ENCODE measurements at places on chromosomes 1 and 21.

- DNase-seq: peak; percentile 93
Measured at GRCh38 chr1:22704440-22705067, 6.1 kb upstream of the EPHB2 start.

DNA sequence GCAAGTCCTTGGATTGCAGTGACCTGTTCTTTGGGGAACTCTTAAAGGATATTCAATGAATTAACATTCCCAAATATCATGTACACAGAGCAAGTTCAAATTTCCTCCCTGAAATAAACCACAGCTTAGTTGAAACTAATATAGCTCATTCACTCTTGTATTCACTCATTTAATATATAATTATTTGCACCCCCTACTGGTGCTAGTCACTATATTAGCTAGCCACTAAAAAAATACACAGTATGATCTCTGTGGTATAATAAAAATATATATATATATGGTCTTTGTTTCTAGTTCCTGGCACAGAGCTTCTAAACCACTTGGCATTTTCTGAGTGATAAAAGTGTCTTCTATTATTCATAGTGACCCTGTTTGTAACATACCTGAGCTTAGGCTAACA, 177.3 kb upstream of the LYPLAL1 start:
- no peak for DNase-seq

DNA sequence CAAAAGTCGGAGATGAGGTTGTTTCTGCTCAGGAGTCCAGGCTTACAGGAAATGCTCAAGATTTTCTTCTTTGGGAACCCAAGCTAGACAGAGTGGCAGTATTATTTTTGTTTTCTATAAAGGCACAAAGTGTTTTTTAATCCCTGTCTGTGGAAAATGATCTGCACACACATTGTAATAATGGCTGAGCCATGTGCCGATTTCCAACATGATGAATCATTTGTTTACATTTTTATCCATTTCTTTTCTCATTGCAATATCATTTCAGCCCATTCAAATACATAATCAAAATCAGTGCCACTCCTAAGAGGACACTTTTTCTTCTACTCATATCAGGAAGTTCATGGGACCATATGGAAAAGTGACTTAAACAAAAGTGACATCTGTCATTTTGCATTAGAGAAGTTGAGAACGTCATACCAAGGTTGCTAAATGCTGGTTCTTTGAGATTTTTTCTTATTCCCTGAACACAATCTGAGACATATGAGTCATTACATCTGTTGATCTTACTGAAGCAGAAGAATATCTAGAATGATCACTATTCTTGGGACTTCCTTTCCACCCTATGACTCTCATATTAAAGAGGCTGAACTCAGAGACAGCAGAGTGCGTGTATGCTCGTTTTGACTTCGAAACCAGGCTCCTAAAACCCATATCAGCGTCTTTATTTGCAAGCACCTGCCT, 44.9 kb downstream of the ACTA1 start:
- no peak for DNase-seq

GRCh38 chr1:1246577-1247340, at the start of gene C1QTNF12:
C1QTNF12 (minus strand) TSS chr1:1246722; CDS start chr1:1246690, 32 bp downstream.
- no peak for DNase-seq

DNA sequence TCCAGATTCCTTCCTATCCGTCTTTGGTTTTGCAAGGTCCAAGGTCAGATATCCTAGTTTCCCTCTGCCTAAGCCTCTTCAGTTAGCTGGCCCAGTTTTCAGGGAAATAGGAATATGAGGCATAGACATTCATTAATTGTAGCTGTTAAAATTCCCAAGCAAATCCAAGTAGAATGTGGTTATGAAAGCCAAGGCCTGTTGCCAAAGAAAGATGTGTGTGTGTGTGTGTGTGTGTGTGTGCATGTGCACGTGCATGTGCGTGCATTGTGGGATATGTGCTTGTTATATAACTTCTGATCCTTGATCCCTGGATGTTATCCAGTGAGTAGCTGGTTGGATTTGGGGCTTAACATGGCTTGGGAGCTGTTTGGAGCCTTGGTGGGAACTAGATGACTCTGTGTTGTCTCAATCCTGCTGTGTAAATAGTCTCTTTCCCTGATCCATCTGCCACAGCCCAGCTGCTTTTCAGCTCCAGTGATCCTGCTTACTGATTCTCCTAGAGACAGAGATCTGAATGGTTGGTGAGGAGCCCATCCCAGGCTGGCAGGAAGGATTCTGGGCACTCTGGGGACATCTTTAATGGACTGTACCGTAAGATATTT, 70.6 kb upstream of the GCLM start:
- DNase-seq: peak; percentile 99

DNA sequence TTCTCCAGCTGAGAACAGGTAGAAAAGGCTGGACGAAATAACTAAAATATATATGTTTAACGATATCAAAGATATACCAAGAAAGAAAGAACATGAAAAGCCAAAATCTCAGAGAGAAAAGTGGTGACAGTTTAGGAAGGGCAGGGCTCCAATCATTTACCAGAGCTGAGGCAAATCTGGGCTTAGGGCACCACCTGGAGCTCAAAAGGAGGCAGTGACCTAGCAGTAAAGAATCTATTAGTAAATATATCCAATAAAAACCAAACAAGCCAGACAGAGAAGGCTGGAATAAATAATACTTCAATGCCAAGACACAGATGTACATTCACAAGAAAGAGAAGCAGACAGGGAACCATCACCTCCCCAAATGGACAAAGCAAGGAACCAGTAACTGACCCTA, 43.5 kb downstream of the CHIA start:
- peak; percentile 66 for DNase-seq

DNA sequence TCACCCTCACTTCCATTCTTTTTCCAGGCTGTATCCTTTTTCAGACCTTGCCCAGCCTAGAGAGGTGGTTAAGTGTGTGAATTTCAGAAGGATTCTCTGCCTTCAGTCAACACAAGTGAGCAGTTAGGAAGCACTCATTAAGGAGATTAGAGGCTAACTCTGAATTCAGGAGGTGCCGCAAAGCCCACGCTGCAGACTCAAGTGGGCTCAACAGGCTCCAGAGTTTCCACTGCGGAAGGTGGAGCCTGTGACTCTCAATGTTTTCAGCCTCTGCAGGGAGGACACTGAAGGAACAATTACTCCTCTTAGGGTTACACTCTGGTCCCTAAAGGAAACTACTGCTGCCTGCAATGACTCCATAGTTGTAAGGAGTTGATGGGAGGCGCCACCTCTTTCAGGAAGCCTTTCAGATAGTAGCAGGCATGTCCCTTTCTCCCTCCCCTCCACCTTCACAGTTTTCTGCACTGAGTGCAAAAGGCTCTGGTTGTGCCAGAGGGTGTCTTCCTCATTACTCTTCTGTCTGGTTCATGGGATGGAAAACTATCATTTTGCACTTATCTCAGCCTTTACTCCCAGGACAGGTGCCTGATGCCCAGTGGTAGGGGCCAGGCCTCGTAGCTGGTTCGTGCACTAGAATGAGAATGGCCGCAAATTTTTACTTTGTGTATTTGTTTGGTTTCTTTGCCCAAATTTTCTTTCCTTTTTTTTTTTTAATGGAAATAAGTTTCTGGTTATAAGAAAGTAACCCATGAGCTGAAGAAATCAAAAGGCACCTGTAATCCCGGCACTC, 55.2 kb upstream of the SELENON start:
- peak; percentile 54 for DNase-seq

DNA sequence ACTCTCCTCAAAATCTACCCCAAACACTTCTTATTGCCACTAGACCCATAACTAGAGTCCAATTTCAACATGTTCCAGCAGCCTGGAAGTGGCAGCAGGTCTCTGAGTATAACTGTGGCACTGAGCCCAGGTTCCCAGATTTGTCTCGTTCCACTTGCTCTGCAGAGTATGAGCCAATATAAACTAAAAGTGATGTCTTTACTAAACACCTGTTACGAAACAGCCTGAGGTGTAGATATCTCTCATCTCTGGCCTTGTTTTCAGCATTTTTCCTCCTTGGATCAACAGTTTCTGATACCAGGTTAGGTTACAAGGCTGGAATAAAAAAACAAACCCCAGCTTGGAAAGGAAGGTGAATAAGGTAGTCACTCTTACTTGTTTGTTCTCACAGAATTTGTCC, 25.2 kb upstream of the PRDX6 start:
- no peak for DNase-seq

DNA sequence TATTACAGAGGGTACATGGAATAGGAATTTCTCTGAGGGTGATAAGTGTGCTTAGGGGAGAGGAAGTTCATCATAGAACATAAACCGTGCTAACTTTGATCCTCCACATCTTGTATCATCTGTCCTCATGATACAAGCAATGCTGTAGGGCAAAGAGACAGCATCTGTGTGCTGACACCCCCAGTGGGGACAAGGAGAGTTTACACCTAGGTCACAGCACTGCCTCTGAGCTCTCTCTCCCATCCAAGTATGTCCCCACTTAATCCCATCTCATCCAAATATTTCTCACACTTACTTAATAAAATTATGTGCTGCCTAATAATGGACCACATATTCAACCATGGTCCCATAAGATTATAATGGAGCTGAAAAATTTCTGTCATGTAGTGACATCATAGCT, 4.3 kb upstream of the TEDDM1 start:
- peak; percentile 54 for DNase-seq

DNA sequence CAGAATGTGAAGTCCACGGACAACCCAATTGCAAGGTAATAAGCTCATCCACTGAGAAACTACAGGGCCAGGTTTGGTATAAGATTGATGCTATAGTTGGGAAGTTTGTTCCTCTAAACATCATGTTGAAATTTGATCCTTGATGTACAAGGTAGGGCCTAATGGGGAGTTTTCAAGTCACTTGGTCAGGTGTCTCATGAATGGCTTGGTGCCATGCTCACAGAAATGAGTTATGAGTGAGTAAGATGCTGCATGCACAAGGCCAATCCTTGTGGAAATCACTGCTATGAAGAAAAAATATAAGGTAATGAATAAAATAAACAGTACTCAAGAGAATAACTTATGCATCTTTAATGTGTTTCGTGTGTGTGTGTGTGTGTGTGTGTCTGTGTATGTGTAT, 1891.2 kb downstream of the NCAM2 start:
- no peak for DNase-seq

DNA sequence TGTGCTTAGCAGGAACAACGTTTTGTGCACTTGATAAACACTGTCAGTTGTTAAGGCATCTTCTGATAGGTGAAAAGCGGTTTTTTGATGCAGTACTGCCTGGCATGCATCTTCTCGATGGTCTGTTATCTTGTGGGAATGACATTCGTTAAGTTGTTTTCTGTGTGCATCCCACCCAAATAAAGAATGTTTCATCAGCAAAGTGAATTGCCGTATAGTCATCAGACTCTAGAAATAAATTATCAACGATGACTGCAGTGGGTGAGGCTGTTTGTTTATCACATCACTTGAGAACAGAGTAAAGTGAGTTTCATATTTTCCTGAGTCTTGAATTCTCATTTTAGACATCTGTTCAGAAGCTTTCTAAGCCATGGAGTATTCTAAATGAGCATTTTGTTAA, 34.1 kb downstream of the NFIA start:
- DNase-seq: no peak

DNA sequence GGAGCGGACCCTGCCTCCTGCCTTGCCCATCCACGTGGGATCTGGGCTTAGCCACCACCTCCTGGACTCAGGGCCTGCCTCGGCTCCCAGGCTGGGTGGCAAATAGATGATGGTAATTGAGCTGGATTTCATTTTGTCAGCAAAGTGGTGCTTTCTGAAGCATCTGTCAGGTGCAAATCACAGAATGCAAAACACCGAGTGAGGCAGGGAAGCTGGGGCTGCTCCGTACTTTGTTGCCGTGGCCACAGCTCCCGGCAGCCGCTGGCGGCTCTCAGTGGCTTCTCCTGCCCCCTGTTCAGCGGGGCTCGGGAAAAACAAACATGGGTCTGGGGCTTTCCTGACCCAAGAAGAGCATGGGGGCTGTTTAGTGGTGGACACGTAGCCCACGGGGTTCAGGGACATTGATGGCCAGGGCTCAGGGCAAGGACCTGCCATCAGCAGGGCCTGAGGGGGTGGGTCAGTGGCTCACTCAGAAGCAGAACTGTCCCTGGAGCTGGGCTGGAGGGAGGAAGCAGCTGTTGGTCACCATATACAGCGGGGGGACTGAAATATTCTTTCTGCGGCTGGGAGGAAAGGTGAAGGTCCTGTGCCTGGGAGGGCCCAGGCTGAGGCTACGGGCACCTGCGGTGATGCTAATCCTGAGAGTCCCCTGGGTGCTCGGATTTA, 130.0 kb upstream of the VAMP3 start:
- DNase-seq: no peak

DNA sequence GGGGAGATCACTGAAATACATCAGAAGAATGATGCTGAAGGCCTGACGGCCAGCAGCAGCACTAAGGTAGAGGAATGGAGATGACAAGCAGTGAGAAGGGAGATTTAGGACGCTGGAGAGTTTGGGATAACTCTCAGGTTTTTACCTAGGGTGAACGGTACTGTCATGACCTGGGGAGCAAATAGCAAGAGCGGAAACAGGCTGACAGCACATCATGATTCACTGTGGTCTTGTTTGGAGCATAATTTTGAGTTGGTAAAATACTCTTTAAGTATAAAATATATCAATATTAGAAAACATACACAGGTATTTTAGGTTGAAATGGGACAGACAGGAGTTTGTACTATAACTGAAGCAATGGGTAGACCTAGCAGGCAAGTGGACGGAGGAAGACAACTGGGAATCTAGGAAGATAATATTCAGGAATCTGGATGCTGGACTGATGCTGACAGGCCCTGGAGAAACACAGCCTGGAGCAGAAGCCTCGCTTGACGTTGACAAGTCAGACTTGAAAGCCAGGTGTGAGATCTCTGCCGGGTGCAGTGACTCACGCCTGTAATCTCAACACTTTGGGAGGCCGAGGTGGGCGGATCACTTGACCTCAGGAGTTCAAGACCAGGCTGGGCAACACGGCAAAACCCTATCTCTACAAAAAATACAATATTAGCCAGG, 33.3 kb downstream of the ALG14 start:
- no peak for DNase-seq

- no peak for DNase-seq
Measured at GRCh38 chr1:15180189-15180588, 26.6 kb downstream of the TMEM51 start.

DNA sequence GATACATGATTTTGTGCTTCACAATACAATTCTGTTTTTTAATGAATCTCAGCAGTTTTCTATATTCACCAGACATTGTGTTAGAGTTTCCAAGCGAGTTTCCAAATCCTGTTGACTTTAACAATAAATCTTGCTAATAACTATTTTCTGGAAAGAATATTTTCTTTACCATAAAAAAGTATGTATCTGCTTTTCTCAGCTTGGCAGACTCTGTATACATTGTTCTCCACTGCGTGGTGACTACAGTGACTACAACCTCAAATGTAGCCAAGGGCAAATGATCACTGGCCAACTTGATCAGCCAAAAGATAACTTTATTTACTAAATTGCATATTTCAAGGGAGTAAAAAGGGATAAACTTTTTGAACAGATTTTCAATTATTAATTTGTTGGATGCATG, 325.9 kb upstream of the ADAMTS5 start:
- no peak for DNase-seq

Data from NCI-H82 (cell line).